ENCODE measurements at places on chromosomes 5 and 9. TPM values are rescaled to one million over a fixed set of nuclear protein-coding genes. Genes with fewer than 3 reads are reported as not detected.

GRCh38 chr5:151637676-151638075, 46.5 kb upstream of the FAT2 start:
- no peak for DNase-seq

The TBC1D2 gene
- total RNA-seq: 7.9 TPM

GRCh38 chr5:69268899-69269298, 34.2 kb downstream of the CDK7 start:
- no peak for DNase-seq

DNA sequence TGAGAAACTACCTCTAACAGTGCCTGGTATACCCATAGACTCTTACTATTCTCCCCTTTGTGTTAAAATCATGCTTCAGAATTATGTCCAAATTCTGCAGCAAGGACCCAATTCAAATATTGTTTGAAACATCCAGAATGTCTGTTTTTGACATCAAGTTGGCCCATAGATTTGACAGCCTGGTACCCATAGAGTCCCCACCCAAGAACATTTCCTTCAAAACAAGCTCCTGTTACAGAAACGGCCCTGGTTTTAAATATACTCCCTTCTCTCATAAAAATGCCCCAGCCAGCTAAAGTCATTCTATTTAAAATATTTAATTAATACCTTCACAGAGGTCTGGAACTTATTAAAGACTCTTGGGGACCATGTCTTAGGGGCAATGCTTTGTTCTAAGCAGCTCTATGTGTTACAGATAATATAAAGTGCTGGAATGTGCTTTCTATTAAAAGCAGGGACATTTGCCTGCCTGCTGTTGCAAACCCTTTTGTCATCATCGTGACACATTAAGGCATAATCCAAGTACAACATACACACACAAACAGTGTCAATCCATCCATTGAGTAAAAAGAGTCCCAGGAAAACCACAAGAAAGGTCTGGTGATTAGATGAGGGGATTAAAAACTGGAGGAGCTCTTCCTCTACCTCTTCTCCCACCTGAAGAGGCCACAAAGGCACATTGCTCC, 321.7 kb downstream of the MLLT3 start:
- DNase-seq: no peak

The SPINK13 gene
- total RNA-seq: not detected

DNA sequence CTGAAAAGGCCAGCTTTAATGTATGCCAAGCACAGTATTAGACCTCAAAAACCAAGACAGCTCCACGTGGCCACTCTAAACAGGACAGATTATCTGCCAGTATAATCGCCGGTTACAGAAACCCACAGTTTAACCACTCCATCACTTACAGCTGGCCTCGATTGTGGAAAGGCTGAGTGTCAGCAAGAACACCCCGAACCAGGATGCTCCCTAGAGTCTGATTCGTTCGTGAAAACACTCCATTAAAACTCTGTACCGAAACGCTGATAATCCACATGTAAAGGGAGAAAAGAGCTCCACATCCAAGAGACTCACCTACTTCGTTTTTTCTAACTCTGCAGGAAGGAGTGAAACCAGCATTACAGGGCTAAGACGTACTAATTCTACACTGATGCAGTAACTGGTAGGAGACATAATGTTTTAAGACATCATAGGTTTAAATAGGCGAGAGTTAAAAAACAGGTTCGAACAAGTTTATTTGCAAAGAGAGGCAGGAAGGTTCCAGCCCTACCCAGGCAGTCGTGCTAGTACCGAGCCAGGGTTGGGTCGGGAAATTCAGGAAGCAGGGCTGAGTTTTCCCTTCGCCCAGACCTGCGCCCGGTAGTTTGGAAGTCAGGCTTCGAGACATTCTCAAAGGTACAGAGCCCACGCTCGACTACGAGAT, 949 bp downstream of the SERINC5 start:
- peak; percentile 51 for DNase-seq

DNA sequence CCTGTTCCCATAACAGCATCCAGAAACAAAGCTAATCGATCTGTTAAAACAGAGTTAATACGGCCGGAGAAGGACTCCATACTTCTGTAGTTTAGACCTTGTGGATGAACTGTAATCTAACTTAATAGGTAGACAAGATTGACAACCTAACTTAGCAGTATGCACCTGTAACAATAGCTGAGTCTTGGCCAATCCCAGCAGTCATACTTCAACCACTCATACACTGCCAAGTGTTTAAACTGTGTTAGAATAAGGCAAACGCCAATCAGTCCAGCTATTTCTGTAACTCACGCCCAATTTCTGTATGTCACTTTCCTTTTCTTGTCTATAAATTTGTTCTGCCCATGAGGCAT, 33.7 kb upstream of the MACIR start:
- DNase-seq: no peak

The FAM169A gene
- 5.3 TPM for total RNA-seq

- no peak for DNase-seq
These were observed 11.3 kb downstream of the CYSTM1 start for GRCh38 chr5:140186267-140186671.

DNA sequence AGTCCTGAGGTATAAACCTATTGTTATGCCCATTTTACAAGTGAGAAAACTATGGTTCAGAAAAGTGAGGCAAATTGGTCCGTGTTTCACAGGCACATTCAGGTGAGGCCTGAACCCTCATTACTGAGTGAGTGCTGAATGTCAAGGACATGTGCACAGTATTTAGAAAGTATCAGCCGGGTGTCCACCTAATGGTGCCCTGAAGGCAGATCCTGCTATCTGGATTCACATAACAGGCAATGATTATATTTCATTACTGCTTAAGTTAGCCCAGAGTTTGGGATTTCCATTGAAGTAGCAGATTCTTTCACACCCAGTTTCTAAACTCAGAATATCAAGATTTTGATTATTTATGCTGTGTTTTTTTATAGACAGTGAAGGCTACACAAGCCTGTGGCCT, 142.7 kb downstream of the LHFPL2 start:
- DNase-seq: no peak

- DNase-seq: peak; percentile 70
These were observed 152.9 kb upstream of the PITX1 start for GRCh38 chr5:135186662-135187522.

The NIM1K gene
- 1.2 TPM for total RNA-seq

The KIF20A gene
- total RNA-seq: 6.0 TPM

GRCh38 chr9:69622676-69623075, 49.5 kb downstream of the APBA1 start:
- DNase-seq: no peak

The SLC6A19 gene
- 0.48 TPM for total RNA-seq

The CD72 gene
- total RNA-seq: 2.6 TPM

GRCh38 chr9:70035691-70036090, 8.0 kb upstream of the MAMDC2 start:
- DNase-seq: no peak

The MSANTD3 gene
- 28.2 TPM for total RNA-seq

The PHF24 gene
- 1.9 TPM for total RNA-seq

DNA sequence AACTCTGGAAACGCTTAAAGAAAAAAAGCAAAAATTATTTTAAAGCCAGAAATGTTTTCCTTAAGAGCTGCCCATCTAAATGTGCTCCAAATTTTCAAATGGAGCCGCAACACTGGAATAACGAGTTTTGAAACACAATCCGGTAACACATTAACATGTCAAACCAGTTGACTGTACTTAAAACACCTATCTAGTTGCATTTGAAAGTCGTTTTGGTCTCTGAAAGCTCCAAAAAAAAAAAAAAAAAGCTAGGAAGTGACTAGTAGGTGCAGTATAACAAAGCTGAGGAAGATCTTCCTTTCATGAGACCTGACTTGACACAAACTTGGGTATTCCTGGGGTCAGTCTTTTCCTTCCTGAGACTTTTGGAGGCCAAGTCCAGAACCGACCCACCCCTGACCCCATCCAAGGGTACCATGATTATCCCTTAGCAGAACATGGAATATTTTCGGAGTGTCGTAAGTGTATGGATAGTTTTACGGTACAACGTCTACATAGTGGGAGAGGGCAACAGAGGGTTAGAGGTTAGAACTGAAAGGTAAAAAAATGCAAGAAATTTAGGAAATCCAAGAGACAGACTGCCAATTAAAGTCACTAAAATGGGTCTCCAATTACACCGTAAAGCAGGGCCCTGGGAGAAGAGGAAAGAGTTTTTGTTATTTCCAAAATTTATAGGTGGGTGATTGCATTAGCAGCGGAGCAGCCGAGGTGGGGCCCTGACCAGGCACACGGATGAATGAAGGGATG, 812 bp downstream of the CETN3 start:
- peak; percentile 17 for DNase-seq

DNA sequence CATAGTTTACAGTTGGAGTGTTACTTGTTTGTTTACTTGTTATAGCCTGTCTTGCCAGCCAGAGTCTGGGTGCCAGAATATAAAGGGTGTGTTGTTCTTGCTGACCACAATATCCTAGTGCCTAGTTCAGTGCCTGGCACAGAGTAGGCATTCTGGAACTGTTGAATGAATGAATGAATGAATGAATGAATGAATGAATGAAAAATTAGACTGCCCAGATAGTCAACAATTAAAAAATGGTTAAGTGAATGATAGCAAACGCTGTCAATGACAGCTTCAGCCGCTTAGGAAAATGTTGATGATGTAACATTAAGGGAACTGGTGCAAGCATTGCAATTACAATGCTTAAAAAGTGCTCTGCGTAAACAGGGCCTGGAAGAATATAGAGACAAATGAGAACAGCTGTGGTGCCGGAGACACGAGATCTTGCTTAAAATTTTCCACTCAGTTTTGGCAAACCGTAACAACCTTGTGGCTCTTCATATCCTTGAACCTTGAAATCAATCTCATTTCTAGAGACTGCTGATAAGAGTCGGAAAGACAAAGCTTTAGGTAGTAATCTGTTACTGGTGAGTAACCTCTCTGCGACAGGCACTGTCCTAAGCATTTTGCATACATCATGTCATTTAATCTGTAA, 4.7 kb upstream of the TTLL11 start:
- no peak for DNase-seq

The INSYN2B gene
- total RNA-seq: 1.7 TPM

GRCh38 chr5:3027185-3027865, 275.8 kb upstream of the IRX2 start:
- DNase-seq: peak; percentile 1

GRCh38 chr9:36873247-36873875, 160.7 kb downstream of the PAX5 start:
- DNase-seq: peak; percentile 34

DNA sequence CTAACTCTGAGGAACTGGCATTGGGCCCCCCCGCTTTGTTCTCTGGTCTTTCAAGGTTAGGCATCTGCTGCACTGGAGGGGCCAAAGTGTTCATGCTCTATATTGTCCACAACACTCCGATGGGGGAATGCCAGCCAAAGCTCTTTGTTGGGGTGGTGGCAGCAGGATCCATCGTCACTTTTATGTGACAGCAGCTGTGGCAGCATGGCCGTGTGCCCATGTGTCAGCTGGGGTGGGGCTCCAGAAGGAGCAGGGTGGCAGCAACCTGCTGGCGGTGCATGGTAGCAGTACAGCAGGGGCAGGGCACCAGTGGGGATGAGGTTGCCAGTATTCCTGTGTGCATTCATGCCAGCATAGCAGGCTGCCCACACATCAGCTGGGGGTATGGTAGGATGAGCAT, 28.2 kb downstream of the ITGA2 start:
- no peak for DNase-seq

The PLPP1 gene
- total RNA-seq: 88.1 TPM

The KIAA1958 gene
- 2.6 TPM for total RNA-seq

DNA sequence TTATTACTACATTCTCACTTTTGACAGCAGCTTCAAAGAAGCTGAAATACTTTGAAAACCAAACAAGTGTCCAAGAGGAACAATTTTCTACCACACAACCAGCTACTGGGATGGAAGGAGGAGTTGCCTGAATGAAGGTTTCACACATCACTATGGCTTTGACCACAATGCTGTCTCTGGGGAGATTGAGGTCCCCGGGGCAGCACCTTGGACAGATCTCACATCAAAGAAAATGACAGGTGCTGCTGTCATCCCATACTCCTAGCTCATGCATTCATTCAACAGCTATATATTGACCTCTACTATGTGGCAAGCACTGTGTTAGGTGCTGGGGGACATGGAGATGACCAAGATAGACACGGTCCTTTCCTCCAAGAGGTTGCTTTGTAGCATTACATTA, 233.2 kb upstream of the RASEF start:
- DNase-seq: no peak

The NTNG2 gene
- total RNA-seq: 3.9 TPM

GRCh38 chr5:1910861-1911772, 28.4 kb upstream of the IRX4 start:
- no peak for DNase-seq

The LRSAM1 gene
- 19.5 TPM for total RNA-seq

The RNF183 gene
- 3.4 TPM for total RNA-seq

DNA sequence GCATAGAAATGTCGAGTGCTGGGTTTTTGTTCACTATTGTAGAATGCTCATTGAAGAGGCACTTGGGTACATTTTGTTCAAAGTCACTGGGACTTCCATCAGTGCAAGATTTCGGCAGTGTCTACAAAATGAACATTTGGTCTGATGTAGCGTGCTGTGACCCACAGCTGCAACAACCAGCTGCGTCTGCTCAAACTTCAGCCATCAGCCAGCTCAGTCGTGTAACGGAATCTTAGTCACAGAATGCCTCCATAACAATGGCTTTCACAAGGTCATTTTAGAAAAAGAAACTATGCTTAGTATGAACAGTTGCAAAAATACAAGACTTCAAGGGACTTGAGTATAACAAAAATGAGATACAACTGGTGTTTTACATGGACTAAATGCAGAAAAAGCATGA, 828.1 kb upstream of the GRAMD2B start:
- DNase-seq: no peak

DNA sequence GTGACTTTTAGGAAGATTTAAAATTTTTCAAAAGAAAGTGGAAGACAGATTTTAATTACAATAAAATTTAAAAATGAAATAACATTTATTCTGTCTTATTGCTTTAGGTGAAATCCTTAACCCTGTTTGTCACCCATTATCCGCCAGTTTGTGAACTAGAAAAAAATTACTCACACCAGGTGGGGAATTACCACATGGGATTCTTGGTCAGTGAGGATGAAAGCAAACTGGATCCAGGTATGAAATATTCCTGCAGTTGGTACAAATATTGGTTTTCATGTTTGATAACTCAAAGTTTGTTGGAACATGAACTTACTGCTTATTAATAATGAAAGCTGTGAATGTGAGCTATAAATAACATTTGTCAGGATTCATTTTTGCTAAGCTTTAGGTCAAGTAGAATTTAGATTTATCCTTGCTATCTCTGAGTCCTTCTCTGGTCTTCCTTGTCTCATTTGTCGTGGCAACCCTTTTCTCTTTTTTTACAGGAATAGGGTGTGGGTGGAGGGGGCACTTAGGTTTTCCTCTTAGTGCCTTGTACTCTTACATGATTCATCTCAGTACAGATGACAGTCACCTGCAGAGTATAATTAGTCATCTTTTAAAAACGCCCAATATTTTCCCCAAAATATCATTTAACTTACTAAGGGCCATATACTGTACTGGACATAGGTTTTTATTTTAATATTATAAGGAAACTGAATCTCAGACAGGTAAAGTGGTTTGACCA, 95.3 kb upstream of the RASGRF2 start:
- DNase-seq: no peak

- DNase-seq: no peak
These were observed 166.6 kb upstream of the CD180 start for GRCh38 chr5:67363180-67363709.

The NUTM2G gene
- total RNA-seq: 0.48 TPM
